ENCODE measurements at places on chromosomes 13 and 19. TPM values are rescaled to one million over a fixed set of nuclear protein-coding genes. Genes with fewer than 3 reads are reported as not detected.

DNA sequence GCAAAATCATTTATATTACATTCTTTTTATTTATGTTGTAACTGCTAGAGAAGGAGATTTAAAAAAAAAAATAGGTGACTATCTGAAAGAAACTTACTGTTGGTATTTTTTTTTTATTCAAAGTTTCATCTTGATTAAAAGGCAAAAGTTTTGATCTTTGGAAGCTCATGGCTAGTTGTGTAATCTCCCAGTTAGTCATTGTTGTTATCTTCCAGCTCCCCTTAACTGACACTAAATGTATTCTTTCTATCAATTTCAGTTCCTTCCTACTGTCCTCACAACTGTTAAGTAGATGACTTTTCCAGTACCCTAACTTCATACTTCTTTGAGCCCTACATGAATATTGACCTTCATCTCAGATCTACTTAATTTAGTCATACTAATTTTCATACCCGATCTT is 71.1 kb downstream of the PIBF1 start:
- no peaks in the 10 kb centered on the region for H3K27me3 ChIP-seq
- H3K27ac ChIP-seq, result no peak overlapping the region
- H3K36me3 ChIP-seq, result no peaks in the 10 kb centered on the region

DNA sequence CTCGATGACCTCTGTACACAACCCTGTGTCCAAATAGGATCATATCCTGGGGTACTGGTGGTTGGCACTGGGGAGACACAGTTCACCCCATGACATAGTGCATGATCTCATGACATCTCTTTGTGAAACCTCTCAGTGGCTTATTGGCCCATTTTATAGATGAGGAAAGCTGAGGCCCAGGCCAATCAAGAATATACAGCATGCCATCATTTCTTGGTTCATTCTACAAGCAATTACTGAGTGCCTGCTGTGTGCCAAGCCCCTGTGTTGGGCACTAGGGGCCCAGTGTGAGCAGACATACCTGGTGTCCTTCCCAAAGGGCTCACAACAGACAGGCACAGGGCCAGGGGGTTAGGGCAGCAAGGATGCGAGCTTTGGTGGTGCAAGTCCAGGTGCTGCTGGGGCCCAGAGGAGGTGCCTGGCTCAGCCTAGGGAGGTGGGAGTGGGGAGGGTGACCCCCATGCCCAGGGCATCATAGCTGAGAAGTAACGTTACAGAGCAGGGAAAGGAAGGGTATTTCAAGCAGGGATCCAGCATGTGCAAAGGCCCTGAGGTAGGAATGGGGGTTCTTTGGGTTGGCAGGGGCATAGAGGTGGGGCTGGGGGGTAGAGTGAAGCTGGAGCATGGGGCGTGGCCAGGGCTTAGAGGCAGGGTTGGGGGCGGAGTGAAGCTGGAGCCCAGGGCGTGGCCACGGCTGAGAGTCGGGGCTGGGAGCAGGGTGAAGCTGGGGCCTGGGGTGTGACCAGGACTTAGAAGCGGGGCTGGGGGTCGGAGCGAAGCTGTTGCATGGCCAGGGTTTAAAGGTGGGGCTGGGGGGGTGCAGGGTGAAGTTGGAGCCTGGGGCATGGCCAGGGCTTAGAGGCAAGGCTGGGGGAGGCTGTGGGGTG is 20.7 kb downstream of the COLGALT1 start:
- no peak overlapping the region for H3K4me3 ChIP-seq
- peaks cover 31% of the 10 kb centered on the region for H3K36me3 ChIP-seq
- H3K27ac ChIP-seq, result no peak overlapping the region
- DNase-seq, result no peak
- no peaks in the 10 kb centered on the region for H3K27me3 ChIP-seq

GRCh38 chr19:50379602-50380001 is 3.3 kb downstream of the NR1H2 start:
- no peak overlapping the region for H3K4me3 ChIP-seq
- no peak for DNase-seq
- H3K27ac ChIP-seq, result no peak overlapping the region

DNA sequence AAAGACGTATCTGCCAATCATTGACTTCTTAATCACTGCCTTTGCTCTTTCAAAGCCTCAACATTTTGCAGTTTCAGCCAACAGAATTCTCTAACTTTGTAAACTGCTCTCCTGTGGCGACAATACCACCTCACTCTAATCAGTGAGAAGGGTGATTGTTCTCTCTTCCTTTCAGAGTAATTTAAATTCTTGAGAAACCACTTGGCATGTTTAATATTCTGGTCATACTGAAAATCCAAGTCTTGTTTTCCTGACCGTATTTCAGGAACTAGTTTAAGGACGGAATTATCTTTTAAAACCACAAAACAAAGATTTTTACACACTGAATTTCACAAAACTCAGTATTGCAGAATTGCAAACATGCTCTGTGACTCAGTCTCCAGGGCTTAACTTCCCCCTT is 5.2 kb upstream of the CDC16 start:
- no peaks in the 10 kb centered on the region for H3K36me3 ChIP-seq
- no peak overlapping the region for H3K4me3 ChIP-seq
- no peak for DNase-seq
- no peak overlapping the region for H3K27ac ChIP-seq

DNA sequence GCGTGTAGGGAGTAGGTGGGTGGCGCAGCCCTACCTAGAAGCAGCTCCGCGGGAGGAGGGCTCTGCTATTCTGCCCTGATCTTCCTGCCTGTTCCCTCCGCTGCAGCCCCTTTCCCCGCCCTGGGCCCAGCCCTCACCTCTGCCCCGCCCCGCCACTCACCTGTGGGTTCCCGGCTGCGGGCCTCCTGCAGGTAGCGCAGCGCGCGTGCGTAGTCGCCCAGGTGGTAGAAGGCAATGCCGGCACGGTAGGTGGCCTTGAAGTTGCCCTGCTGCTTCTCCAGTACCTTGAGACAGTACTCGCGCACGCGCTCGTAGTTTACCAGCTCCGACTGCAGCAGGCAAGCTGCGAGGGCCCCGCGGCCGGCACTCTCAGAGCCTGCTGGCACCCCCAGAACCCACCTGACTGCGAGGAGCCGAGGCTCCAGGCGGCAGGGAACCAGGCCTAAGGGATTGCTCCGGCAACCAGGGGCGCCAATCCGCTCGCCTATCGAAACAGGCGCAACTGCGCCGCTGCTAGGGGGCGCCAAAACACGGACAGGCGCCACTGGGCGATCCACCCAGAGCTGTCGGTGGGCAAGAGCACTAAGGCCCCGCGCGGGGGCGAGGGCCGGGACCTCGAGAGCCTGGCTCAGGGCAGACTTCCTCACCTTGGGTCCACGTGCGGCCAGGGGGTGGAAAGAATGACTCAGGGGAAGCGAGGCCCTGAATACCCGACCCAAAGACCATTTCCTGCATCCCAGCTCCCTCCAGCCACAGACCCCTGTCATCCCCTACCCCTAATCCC is 965 bp downstream of the TTC9B start:
- H3K36me3 ChIP-seq, result no peaks in the 10 kb centered on the region
- H3K4me1 ChIP-seq, result peaks cover 4% of the 10 kb centered on the region
- no peak overlapping the region for H3K4me3 ChIP-seq

Gene ATXN8OS
- polyA plus RNA-seq, result not detected

Gene MBD3L2
- not detected for polyA plus RNA-seq

GRCh38 chr19:28793391-28794168 is 419.4 kb downstream of the UQCRFS1 start:
- H3K36me3 ChIP-seq, result no peaks in the 10 kb centered on the region
- no peak overlapping the region for H3K4me3 ChIP-seq
- H3K27ac ChIP-seq, result no peak overlapping the region
- no peaks in the 10 kb centered on the region for H3K27me3 ChIP-seq
- DNase-seq, result no peak
- no peaks in the 10 kb centered on the region for H3K4me1 ChIP-seq

DNA sequence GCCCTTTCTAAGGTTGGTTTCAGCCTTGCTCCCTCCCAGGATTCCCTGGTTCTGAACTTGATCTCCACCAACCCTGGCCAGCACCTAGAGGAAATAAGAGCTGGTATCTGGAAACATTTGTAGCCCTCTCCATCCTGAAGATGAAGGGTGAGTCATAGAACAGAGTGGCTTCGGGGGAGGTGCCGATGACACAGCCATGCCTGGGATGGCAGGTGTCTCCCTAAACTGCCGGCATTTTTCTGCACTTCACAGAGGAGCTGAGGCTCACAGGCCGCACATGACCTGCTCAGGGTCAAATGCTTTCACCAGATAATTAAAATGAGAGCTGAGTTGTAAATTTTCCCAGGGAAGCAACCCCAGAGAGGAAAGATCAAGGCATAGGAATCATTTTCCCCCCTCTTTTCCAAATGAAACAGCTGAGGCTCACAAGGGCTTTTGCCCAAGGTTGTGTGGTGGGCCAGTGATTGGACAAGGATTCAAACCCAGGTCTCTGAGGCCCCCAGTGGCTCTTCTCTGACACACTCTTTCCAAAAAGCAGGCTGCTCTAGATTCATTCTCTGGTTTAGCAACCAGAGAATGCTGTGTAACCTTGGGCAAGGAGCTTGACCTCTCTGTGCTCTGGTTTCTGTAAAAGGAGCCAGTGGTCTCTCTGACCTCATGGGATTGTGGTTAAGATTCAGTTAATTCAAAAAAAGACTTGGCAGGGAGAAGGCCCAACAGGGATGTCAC is 1.2 kb upstream of the SLC25A42 start:
- peak overlapping the region; percentile 28 for H3K27ac ChIP-seq
- H3K4me1 ChIP-seq, result peaks cover 17% of the 10 kb centered on the region
- H3K36me3 ChIP-seq, result peaks cover 8% of the 10 kb centered on the region
- no peaks in the 10 kb centered on the region for H3K27me3 ChIP-seq
- H3K4me3 ChIP-seq, result peak overlapping the region; percentile 50

Gene PBX4
- polyA plus RNA-seq, result 1.2 TPM

All from fibroblast of lung (primary cell).